ENCODE measurements at places on chromosomes 3 and 15.

DNA sequence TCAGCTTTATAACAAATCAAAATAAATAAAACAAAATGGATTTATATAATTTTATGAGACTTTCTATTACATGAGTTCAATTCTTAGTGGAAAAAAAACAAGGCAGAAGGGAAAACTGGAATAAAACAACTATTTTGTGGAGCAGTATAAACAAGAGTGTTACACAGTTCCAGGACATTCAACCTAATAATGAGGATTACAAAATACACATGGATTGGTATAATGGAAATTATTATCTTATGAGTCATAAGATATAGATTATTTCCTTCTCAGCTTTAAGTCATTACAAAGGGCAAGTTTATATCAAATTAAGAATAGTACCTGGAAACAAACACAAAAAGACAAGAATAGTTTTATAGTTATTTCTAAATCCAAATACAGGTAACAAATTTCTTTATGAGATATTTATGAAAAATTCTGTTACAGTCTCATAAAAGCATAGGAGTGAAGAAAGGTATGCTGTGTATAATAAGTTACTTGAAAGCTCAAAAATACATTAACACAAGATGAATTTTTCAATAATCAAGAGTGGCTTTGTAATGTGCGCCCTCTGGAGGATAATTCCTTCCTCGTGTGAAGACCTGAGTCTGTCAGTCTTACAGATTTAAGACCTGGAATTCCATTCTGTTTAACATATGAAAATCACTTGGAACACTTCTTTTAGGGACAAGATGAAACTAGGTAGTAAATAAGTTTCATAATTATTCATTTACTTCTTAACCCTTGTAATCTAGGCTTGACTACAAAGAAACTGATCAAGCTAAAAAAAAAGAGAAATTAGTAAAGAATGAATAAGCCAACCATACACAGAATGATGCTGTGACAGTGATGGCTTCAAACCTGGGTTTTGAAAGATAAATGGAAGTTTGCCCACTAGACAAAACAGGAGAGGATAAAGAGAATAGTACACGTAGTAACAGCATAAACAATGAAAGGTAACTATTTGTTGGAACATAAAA lies 9.5 kb downstream of the COPS2 start:
- DNase-seq = peak; percentile 13

DNA sequence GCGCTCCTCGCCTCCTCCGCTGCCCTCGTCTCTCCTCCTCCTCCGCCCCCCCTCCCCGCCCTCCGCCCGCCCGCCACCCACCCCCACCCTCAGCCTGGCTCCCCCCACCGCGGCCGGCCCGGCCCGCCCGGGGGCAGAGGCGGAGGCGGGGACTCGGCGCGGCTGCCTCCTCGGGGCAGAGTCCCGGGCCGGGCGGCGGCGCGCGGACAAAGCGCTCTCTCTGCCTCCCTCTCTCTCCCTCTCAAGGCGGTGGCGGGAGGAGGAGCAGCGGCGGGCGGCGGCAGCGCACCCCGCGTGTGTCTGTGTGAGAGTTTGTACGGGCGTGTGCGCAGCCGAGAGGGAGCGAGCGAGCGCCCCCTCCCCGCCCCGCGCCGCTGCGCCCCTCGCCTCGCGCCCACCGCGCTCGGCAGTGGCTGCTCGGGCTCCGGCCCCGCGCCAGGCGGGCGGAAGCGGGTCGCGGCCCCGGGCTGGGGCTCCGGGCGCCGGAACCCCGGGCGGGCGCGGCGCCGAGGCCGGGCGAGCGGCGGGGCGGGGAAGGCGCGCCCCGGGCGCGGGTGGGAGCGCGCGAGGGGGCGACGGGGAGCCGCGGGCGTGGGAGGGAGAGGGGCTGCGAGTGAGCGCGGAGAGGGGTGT lies at the start of gene IGF2BP2:
Gene IGF2BP2 (minus strand): TSS at position 37 of the 633 bp plus-strand sequence. CDS start 82 bp downstream, outside the sequence.
- peak; percentile 89 for DNase-seq

DNA sequence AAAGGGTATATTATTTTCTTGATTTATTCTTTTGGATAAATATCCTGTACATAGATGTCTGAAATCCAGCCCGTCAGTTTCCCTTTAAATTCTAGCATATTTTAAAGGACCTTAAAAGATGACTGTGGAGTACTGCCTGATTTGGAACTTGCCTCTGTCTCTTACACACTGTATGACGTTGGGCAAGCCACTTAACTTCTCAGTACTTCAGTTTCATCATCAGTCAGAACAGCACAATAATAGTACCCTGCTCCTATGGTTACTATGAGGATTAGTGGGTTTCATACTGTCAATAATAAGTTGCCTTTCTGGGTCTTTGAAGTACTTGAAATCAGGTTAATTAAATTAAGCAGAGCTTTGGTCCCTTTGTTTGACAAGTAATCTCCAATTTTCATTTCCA lies 374.3 kb downstream of the TIGIT start:
- no peak for DNase-seq

DNA sequence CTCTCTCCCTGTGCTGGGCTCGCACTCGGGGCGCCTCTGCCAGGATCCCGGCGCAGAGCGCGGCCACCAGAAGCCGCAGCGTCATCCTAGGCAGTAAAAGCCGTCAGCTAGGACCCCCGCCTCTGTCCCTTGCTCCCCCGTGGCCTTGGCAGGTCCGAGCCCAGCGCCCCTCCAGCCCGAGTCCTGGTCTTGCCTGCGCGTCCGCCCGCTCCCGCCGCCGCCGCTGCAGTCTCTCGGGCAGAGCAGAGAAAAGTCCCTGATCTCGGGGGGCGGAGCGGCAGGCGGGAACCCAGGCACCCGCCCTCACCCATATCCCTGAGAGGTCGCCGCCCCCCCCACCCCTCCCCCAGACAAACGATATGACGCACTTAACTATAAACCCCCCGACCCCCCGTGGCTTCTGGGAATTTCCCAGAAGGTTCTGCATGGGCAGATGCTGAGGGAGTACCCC lies at the start of gene COL7A1:
Gene COL7A1 (minus strand): TSS at position 255 of the 451 bp plus-strand sequence. CDS start 170 bp downstream, at position 85.
- DNase-seq = no peak

GRCh38 chr15:34214135-34214534 lies 4.2 kb upstream of the KATNBL1 start:
- peak; percentile 71 for DNase-seq

- DNase-seq = no peak
These were observed 116.5 kb upstream of the FGF7 start for GRCh38 chr15:49306551-49306950.

DNA sequence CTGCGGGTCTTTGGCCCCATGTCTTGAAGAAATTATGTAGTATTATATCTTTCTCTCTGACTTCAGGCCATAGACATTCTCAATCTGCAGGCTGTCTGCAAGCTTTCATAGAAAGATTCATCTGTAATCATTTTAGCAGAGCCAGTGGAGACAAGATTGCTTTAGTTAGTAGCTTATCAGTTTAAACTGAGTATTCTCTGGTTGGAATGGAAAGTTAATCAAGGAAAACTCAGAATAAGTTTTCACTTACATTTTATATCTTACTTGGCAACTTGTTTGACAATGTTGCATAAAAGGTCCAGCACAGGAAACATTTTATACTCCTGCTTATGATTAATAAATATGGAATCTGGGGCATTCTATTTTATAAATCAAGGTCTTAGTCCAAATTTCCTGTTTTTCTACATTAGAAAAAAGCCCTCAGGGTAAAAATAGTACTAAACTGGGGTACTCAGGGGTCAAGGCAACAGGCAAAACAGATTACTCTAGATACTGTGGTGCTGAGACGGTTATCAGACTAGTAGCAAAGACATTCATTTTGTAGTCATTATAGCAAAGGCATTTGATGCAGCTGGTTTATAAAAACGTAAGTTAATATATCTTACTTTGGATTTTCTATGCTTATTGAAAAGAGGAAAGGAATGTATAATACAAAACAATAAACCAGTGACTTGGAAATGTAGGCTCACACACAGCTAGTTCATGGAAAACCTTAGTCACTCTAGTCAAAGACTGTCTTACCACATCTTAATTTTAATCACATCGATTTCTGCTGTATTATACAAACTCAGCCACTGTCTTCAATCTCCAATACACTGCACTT lies 45.2 kb upstream of the FILIP1L start:
- DNase-seq = no peak

- no peak for DNase-seq
These were observed 27.8 kb upstream of the AP4E1 start for GRCh38 chr15:50880651-50881114.

DNA sequence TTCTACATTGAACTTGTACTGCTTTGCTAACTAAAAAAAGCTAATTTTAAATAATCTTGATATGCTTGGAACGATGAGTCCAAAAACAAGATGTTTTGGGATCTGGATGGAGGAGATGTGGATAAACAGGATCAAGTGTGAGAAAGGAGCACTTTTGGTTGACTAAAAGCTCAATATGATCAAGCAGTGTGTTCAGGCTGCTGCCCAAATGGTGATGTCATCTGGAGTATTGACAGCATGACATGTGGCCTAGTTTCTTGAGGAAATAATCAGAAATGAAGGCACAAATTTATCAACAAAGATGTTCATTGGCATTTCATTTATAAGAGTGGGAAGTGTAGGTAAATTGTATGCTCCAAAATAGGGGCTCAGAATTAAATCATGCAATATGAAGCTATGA lies 161.2 kb downstream of the SOX2 start:
- DNase-seq = no peak

DNA sequence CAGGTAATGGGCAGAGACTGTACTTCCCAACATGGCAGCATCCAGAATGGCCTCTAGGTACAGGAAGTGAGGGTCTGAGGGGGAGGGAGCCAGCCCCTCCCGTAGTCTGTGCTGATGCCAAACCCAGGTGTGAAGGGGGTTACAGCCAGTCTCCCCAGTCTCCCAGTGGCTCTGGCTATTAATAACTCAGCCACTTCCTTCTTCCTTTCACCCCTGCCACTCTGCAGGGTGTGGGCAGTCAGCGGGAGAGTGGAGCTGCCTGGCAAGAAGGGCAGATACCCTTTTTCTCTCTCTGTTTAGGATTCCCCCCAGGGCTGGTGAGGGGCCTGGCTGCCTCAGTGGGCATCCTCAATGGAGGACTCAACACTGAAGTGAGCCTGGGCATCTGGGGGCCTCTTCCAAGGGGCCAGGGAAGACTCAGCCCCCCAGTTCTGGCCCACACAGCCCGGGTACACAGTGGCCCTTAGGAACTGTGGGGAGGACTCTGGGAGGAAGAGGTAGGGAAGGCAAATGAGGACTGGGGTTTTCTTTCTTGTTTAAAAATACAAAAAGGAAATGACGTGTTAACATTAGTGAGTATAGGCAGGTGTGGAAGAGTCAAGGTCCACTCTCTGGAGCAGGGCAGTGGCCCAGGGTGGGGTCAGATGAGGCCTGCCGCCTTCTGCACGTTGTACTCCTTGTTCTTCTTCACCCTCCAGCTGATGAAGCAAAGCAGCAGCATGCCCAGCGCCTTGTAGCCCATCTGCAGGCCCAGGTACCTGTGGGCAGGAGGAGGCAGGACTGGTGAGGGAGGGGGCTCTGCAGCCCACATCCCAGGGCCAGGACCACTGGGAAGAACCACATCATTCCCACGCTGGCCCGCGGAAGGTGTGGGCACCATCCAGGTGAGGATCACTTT lies 38.6 kb upstream of the RAB6B start:
- peak; percentile 13 for DNase-seq

GRCh38 chr3:58037141-58037910 lies 29.1 kb downstream of the FLNB start:
- DNase-seq = no peak

- no peak for DNase-seq
These were observed 66.0 kb upstream of the LRRFIP2 start for GRCh38 chr3:37240170-37240945.

DNA sequence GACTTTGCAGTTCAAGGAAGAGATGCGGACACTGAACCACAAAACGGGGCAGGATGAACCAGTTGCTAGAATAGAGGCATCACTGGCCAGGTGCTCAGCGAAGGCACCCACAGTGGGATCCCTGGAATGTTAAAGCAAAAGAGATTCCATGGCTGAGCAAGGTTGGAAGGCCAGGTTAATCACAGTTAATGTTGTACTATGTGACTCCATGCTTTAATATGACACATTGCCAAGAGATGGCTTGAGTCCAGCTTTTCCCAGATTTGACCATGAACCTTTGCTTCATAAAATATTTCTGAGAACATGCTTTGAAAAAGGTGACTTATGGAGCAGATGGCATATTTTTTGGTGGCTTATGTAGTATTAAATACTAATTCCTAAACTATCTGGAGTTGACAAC lies 76.2 kb upstream of the CMTM7 start:
- DNase-seq = no peak

GRCh38 chr15:89088605-89089315 lies 504 bp downstream of the ABHD2 start:
- peak; percentile 69 for DNase-seq

- DNase-seq = peak; percentile 87
These were observed 38.7 kb downstream of the FEM1B start for GRCh38 chr15:68316061-68316804.

DNA sequence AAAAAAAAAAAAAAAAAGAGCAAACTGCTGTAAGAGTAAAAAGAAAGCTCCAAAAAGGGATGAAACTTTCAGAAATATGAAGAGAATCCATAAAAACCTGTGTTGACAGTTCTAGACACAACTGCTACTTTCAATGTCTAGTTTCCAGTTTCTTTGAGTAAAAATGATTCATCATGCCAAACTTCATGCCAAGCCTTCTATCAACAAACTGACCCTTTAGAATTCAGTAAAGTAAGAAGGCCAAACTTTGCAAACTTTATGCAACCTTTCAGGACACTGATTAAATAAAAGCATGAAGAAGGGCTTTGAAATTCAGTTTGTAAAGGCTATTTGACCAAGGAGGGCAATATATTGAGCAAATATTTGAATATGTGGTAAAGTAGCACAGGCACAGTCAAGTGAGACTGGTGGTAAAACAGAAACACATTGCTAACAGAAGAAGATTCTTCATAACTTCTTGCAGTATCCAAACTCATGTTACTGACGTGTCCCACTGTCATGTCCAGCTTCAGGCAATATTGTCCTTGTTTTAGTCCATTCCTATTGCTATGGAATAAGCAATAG lies 56.3 kb upstream of the CFAP20DC start:
- DNase-seq = no peak

DNA sequence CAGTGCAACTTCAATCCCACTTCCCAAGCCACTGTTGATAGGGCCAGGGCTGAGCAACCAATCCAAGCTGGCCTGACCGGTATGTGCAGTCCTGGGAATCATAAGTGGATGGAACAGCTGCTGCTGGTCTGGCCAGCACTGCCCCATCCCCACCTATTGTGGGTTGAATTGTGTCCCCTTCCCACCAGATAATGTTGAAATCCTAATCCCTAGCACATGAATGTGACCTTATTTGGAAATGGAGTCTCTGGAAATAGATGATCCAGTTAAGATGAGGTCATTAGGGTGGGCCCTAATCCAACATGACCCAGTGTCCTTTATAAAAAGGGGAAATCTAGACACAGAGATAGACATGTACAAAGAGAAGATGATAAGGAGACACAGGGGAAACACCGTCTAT lies 13.7 kb upstream of the PDIA5 start:
- DNase-seq = no peak

DNA sequence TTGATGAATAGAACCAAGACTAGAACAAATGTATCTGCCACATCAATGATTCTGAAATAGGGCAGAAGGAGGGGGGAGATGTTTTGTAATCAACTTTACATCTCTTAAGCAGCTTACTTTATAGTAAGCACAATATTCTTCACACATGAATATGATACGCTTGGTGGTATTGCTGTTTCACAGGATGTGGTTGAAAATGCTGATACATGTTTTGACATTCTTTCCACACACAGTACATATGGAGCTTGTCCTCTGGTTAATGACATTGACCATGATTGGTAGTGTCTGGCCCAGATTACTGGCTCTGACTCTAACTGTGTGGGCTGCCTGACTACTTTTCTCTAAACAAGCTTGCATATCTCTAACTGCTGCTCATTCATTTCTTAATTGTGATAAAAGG lies 168.9 kb downstream of the KLHL25 start:
- DNase-seq = no peak

GRCh38 chr3:11143476-11143875 lies 10.8 kb upstream of the HRH1 start:
- no peak for DNase-seq

Data from H7 (cell line).